ENCODE measurements at places on chromosomes 2 and 18. TPM values are rescaled to one million over a fixed set of nuclear protein-coding genes. Genes with fewer than 3 reads are reported as not detected.

The PLA2R1 gene
- 30.1 TPM for total RNA-seq

The CHRND gene
- not detected for total RNA-seq

The CCDC150 gene
- 4.3 TPM for total RNA-seq

The ALLC gene
- not detected for total RNA-seq

The MC5R gene
- not detected for total RNA-seq

The ANKRD30BL gene
- not detected for total RNA-seq

The RIT2 gene
- total RNA-seq: not detected

The RGPD4 gene
- total RNA-seq: under 0.01 TPM

The EFR3B gene
- total RNA-seq: 5.4 TPM

The EGR4 gene
- total RNA-seq: not detected

The CYBRD1 gene
- total RNA-seq: 568 TPM

The FAP gene
- 225 TPM for total RNA-seq

The SCN1A gene
- total RNA-seq: 0.11 TPM

The PID1 gene
- 15.4 TPM for total RNA-seq

The RNU2-63P gene
- not detected for total RNA-seq

The RAX gene
- total RNA-seq: not detected

The SERPINB2 gene
- not detected for total RNA-seq

The KCNK3 gene
- total RNA-seq: 0.11 TPM

The MBD1 gene
- 37.8 TPM for total RNA-seq

The POTEJ gene
- not detected for total RNA-seq

The TUBA4B gene
- not detected for total RNA-seq

The MYCN gene
- not detected for total RNA-seq

The ALPG gene
- not detected for total RNA-seq

The SLC14A1 gene
- 5.0 TPM for total RNA-seq

The EFHD1 gene
- total RNA-seq: 1.3 TPM

The ZSWIM2 gene
- under 0.01 TPM for total RNA-seq

The FBXO48 gene
- total RNA-seq: 1.3 TPM

The DNER gene
- total RNA-seq: 1.7 TPM

The POTEC gene
- total RNA-seq: not detected

The POTEI gene
- not detected for total RNA-seq

The GKN2 gene
- total RNA-seq: not detected

The MALL gene
- 72.8 TPM for total RNA-seq

The GAD1 gene
- total RNA-seq: under 0.01 TPM

The ITPRIPL1 gene
- 2.6 TPM for total RNA-seq

The MAP2 gene
- 0.54 TPM for total RNA-seq

The PARD3B gene
- 19.5 TPM for total RNA-seq

The CHCHD5 gene
- total RNA-seq: 10.3 TPM

The NTSR2 gene
- total RNA-seq: not detected

The CPO gene
- total RNA-seq: 0.32 TPM

The TRIM43 gene
- not detected for total RNA-seq

The CYRIA gene
- total RNA-seq: 25.9 TPM

The MARCO gene
- total RNA-seq: not detected

The NOSTRIN gene
- 1.5 TPM for total RNA-seq

The ERMN gene
- not detected for total RNA-seq

The CENPA gene
- 5.2 TPM for total RNA-seq

The CFC1 gene
- not detected for total RNA-seq

The IL36RN gene
- total RNA-seq: not detected

The HSPE1 gene
- 56.0 TPM for total RNA-seq

The DYNAP gene
- total RNA-seq: not detected

The NDC80 gene
- total RNA-seq: 29.0 TPM

The SCYGR4 gene
- 0.11 TPM for total RNA-seq

The PSD4 gene
- 4.2 TPM for total RNA-seq

The ZFP36L2 gene
- 34.3 TPM for total RNA-seq

The ITPRID2 gene
- 328 TPM for total RNA-seq

The CRYGD gene
- not detected for total RNA-seq

The SERPINB3 gene
- total RNA-seq: not detected
